Fibroblast of lung (primary cell): ENCODE measurements at places on chromosomes 5 and 9. TPM values are rescaled to one million over a fixed set of nuclear protein-coding genes. Genes with fewer than 3 reads are reported as not detected.

SNCB gene
- polyA plus RNA-seq: 0.22 and 2.3 TPM in 2 replicates

FUT7 gene
- polyA plus RNA-seq: not detected in 2 replicates

ZNF462 gene
- polyA plus RNA-seq: 6.0 and 6.3 TPM in 2 replicates

WDR38 gene
- not detected in 2 replicates for polyA plus RNA-seq

NEUROG1 gene
- not detected in 2 replicates for polyA plus RNA-seq

STKLD1 gene
- 0.62 and 0.79 TPM in 2 replicates for polyA plus RNA-seq

IFNK gene
- polyA plus RNA-seq: not detected in 2 replicates

MYORG gene
- 0.34 and 0.38 TPM in 2 replicates for polyA plus RNA-seq

TSLP gene
- 4.6 and 20.6 TPM in 2 replicates for polyA plus RNA-seq
